Right ventricle myocardium inferior (tissue), 1 donor: ENCODE measurements at places on chromosomes 1 and 21.

DNA sequence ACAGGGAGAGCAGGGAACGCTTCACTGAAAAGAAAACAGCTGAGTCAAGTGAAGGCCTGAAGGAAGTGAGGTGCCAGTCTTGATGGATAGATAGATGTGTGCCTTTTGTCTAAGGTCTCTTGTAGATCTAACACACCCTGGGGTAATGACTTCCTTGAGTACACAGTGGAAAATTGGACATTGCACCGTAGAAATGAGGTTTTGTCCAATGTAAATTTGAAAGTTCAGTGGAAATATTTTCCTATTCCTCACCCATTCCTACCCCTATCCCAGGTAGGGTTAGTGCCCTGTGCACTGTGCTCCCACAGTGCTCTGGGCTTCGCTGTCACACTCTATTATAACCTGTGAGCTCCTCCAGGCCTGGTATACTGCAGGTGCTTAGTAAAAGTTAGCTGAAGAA, 24.3 kb downstream of the ZMYND12 start:
- DNase-seq: no peak

DNA sequence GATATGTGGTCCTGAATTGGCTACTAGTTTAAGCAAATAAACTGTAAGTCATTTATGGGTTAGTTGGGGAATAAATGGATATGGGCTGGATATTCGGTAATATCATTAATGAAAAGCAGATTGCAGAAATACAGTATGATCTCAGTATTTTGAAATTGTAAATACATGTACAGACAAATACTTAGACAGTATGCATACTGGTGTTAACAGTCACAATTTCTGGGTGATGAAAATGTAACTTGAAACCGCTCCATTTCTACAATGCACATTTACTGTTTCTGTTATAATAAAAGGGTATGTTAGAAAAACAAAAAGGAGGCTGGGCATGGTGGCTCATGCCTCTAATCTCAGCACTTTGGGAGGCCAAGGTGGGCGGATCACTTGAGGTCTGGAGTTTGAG, 28.0 kb downstream of the BLZF1 start:
- no peak for DNase-seq

- DNase-seq: no peak
Observed at GRCh38 chr1:25906644-25907300, 553 bp upstream of the STMN1 start.

DNA sequence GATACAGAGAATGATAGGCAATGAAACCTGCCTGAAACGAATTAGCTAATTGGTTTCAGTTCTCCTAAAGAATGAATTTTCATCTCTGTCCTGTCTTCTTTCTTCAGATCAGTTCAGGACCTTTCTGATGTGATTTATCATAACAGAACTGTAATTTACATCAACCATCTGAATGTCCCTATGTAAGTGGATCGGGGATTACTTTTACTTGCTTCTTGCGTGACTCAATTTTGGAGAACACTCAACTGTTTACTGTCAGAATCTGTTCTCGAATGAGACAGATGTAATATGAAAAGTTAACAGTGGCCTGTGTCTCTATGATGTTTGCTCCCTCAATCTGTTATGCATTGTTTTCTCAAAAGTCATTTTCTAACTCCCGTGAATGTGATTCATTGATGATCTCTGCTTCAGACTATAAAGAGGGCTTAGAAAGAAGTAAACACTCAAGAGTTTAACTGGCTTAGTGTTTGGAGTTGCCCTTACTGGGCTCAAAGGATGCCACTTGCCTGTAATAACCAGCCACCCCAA, 111.0 kb downstream of the GABPA start:
- DNase-seq: no peak

GRCh38 chr1:19374926-19375325, 62.8 kb downstream of the SLC66A1 start:
- no peak for DNase-seq

GRCh38 chr1:22689505-22689904, 21.1 kb upstream of the EPHB2 start:
- no peak for DNase-seq

DNA sequence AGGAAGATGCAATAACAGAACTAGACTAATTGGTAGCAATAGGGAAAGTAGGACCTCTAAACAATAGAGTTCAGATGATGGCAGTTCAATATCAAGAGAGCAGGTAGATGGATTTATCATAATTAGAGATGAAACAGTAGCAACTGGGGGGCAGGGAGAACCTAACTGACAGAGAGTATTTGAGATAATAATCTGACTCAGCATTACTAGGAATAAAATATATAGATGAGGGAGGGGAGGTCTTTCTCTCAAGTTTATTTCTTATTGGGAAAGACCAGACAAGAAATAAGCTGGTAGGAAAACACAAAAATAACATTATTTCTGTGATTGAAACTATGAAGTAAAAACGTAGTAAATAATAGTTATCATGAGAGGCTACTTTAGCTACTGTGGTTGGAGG, 1656.7 kb upstream of the B3GALT2 start:
- DNase-seq: no peak
